ENCODE measurements at places on chromosomes 1 and 21.

DNA sequence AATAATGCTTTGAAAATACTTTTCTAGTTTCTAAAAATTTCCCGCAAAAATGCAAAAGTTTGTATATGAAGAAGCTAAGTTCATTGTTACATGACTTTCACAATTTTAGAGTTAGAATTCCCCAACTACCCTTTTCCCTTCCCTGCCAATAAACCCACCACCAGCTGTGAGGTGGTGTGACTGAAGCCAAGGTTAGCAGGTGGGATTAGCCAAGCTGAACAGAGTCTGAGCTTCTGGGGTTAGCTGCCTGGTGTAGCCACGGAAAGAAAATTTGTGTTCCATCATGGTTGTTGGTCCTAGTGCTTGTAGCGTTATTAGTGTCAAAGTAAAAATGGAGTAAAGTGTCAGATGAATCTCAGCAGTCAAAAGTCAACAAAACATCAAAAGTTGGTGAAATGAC is 110.9 kb downstream of the ASTN1 start:
- peak; percentile 2 for DNase-seq

DNA sequence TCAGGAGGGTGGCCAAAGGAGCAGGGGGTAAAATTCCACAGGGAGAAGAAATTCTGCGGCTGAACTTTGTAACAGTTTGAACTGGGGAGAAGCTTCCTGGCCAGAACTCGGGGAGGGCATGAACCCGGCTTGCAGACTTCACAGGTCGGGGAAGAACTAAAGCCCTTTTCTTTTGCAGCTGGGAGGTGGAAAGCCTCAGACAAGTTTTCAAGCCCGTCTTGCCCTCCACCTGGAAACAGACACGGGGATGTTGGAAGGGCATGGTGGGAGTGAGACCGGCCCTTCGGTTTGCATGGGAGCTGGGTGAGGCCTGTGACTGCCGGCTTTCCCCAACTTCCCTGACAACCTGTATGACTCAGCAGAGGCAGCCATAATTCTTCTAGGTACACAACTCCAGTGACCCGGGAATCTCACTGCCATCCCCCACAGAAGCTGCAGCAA is 11.3 kb downstream of the THEM4 start:
- no peak for DNase-seq

DNA sequence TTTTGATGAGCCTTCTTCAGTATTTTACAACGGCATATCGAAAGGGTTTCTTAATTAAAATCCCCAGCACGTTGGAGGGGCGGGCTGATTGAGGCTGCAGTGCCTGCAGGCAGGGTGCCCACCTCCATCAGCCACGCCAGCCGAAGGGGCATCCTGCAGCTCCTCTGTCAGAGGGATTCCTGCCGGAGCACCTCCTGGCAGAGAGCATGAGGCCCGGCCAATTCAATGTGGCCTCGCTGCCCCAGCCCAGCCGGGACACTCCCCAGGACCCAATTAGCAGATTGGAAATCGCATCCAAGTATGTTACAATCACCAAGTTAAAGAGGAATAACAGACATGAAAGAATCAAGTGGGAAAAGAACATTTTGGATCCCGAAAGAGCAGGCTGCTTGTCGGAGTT is 216.6 kb downstream of the ST6GALNAC3 start:
- no peak for DNase-seq

DNA sequence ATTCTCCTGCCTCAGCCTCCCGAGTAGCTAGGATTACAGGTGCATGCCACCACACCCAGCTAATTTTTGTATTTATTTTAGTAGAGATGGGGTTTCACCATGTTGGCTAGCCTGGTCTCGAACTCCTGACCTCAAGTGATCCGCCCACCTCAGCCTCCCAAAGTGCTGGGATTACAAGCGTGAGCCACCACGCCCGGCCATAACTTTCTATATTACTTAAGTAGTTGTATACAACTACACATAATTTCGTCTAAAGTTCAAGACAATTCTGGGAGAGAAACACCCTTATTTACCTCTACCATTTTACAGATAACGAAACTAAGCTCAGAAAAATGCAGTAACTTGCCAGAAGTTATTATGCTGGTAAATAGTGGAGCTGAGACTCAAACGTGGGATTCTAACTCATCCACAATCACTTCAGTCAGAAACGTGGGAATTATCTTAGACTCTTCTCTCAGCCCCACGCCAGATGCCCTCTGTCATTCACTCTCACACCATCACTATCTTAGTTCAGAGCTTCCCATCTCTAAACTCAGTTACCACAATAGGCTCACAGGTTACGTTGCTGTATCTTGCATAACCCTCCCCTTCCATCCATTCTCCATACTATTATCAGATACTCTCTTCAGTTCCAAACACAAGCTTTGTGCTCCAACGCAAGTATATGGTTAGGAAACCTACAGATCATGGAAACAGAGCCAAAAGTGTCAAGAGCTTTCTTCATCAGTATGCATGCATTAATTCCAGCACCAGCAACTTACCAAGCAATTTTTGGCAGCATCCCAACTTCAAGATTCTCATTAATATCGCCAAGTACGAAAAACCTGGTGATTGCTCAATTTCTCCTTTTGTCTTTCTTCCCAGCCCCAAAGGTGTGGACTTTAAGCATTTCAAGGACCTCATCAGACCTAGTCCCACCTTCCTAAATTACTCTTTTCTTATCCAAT is 69.3 kb downstream of the RERE start:
- no peak for DNase-seq

DNA sequence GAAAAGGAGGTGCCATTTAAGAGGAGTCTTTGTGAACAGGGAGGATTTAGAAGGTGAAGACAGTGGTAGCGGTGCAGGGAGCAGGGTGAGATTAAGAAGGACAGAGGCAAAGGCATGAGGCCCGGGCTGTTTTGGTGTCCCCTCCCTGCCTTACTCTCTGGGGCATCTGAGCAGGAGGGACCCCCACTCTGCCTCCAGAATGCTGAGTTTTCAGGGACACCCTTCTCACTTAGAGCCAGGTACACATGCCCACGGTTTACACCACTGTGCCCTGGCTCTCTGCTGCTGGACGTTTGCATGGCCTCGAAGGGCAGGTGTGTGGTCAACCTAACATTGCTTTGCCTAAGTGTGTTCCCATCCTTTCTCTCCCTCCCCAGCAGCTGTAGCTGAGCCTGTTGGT is 20.5 kb upstream of the PARP1 start:
- DNase-seq: no peak

DNA sequence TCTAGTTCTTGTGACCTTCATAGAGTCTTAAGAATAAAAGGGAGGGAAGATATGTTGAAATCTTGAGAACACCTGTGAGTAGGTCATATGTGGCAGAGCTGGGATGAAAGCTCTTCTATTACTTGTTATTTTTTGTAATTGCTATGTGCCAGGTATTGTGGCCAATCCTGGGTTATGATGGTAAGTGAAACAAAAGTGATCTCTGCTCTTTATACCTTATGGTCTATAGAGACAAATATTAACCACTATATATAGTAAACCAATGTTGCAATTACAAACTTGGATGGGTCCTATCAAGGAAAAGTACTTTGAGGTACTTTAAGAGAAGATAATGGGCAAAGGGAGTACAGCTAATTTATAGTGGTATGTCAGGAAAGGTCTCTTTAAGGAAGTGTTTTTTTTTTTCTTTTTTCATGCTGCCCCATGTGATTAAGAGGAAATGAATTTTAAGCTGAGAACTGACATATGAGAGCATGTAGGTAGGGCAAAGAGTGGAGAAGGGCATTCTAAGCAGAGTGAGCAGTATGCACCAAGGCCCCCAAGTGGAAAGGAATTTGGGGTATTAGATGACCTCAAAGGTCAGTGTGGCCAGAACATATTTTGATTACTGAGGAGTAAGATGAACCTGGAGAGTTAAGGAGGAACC is 43.3 kb downstream of the POU2F1 start:
- DNase-seq: no peak

GRCh38 chr1:2181271-2181670 is 13.3 kb downstream of the FAAP20 start:
- DNase-seq: no peak

DNA sequence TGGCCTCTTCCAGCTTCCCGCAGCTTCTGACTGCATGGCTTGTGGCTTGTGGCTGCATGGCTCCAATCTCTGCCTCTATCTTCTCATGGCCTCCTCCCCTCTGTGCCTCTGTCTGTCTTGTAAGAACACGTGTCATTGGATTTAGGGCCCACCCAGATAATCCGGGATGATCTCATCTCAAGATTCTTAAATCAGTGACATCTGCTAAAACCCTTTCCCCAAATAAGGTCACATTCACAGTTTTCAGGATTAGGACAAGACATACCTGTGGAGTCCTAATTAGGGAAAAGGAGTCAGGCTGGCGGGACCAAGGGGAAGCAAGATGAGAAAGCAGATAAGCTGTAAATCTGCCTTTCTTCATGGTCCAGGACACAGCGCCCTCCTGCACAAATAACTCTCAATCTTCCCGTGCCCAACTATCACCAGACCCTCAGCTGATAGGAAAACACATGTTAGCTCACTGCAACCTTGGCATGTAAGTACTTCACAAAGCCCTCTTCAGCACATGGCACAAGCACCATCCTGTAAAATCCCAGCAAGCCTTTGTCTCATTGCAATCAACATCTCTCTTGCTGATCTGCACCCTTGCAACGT is 82.2 kb downstream of the SPSB1 start:
- no peak for DNase-seq
